ENCODE measurements at places on chromosomes 5 and 9. TPM values are rescaled to one million over a fixed set of nuclear protein-coding genes. Genes with fewer than 3 reads are reported as not detected.

SREK1IP1 gene
- 14.7 TPM for polyA plus RNA-seq

ARSI gene
- polyA plus RNA-seq: 2.2 TPM

PCDHB11 gene
- polyA plus RNA-seq: 1.1 TPM

QSOX2 gene
- polyA plus RNA-seq: 11.9 TPM

NKD2 gene
- 15.2 TPM for polyA plus RNA-seq

STC2 gene
- polyA plus RNA-seq: 1.3 TPM

IL4 gene
- polyA plus RNA-seq: not detected

LCP2 gene
- 15.6 TPM for polyA plus RNA-seq

PCDHA13 gene
- polyA plus RNA-seq: 0.72 TPM

ADAMTSL1 gene
- polyA plus RNA-seq: 3.6 TPM

SPATA31D4 gene
- not detected for polyA plus RNA-seq

FSD1L gene
- polyA plus RNA-seq: 14.4 TPM

ANKRD18B gene
- polyA plus RNA-seq: 0.22 TPM

ALDH1A1 gene
- polyA plus RNA-seq: 181 TPM

LRRTM2 gene
- polyA plus RNA-seq: 2.6 TPM

NMUR2 gene
- polyA plus RNA-seq: 0.75 TPM

CNTNAP3B gene
- polyA plus RNA-seq: 11.7 TPM

PCDHGA12 gene
- polyA plus RNA-seq: 0.81 TPM

LECT2 gene
- polyA plus RNA-seq: not detected

TNC gene
- polyA plus RNA-seq: 19.9 TPM

PTGDS gene
- 4.6 TPM for polyA plus RNA-seq

OR13D1 gene
- polyA plus RNA-seq: not detected

ADAMTS2 gene
- polyA plus RNA-seq: 5.9 TPM

LMBRD2 gene
- polyA plus RNA-seq: 17.8 TPM
